Cortex of kidney (tissue), 1 donor: ENCODE measurements at places on chromosomes 11 and 22.

GRCh38 chr11:69372589-69373250 is 78.8 kb downstream of the MYEOV start:
- DNase-seq = no peak

DNA sequence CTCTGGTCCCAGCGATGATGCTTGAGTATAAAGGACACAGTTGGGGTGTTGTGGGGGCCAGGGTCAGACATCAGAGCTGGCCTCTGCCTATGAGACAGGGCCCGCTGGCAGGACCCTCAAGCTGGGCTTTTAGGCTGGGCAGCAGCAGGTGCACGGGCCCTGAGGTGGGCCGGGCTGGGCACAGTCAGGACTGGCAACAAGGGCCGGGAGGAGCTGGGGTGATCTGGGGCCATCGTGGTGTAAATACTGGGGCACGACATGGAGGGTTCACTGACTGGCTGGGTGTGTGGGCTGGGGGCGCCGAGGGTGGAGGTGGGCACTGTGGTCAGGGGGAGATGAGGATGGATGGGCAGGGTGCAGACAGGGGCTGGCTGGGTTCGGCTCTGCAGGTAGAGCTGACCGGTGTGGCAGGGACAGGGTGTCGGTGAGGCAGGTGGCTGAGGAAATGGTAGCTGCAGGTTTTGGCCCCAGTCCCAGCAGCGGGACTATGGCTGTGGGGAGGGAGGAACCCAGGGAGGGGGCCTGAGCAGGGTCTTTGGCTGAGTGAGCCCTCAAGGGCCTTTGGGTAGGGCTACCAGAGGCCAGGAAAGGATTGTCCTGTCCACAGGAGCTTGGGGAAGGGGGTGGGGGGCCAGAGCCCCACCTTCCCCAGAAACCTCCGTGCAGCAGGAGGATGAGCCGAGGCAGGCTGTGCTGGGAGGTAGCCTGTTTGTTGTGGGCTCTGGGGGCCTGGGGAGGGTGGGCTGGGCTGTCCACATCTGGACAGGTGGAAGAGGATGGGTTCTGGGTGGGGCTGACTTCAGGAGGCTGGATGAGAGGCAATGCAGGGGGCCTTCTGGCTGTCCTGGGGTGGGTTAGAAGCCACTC is 81.4 kb downstream of the KCNQ1 start:
- DNase-seq = no peak

- no peak for DNase-seq
These were observed 4.9 kb downstream of the TLCD5 start for GRCh38 chr11:120330045-120330444.

- DNase-seq = no peak
These were observed 10.9 kb upstream of the MFNG start for GRCh38 chr22:37497062-37497599.

GRCh38 chr11:128598096-128598495 is 10.7 kb upstream of the ETS1 start:
- DNase-seq = no peak
